ENCODE measurements at places on chromosomes 5 and 9.

DNA sequence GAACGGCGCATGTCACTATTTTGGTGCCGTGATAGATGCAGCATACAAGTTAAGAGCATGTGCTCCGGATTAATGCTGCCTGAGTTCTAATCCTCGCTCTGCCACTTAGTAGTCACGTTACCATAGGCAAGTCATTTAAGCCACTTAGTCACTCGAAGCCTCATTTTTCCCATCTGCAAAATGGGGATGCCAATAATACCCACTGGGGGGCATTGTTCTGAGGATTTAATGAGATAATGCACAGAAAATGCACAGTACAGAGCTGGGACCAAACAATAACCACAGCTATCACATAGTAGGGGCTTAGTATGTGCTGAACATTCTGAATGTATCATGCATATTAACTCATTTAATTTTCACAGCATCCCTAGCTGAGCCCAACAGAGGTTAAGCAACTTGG, 9.1 kb downstream of the NIPAL4 start:
- DNase-seq: no peak

DNA sequence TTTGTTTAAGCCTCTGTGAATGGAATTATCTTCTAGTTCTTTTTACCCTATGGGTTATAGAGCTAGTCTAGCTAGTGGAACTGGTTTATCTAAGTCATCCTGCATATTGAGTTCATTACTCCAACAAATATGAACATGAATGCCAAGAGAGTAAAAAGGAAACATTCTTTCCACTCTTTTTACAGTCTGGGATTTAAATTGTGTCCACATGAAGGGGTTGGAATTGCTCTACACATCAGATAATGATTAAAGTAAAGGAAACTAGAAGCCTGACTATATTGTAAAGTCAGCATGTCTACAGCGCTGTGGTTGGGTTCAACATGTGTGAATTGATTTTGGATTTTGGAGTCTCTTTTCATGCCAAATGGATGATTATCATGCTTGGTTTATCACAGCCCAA, 173.1 kb downstream of the CCDC171 start:
- no peak for DNase-seq

GRCh38 chr5:126866851-126867636, 90.1 kb downstream of the LMNB1 start:
- DNase-seq: no peak

GRCh38 chr9:4709380-4709779, 30.0 kb downstream of the CDC37L1 start:
- no peak for DNase-seq

GRCh38 chr5:131200560-131200959, 29.8 kb downstream of the LYRM7 start:
- no peak for DNase-seq

DNA sequence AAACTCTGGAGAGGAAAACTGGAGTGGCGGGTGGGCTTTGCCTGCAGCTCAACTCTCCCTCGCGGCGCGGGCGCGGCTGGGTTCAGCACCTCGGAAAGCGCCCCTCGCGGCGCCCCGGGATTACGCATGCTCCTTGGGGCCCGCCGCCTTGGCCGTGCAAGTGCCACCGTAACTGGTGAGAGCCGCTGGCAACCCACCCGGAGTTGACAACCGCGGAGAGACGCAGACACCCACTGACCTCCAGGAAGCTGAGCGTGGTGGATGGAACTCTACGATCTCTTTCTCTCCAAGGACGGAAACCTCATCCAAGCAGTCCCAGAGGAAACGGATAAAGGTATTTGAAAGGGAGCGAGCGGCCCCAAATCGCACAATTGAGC, 194 bp upstream of the RXFP3 start:
- DNase-seq: peak; percentile 44

DNA sequence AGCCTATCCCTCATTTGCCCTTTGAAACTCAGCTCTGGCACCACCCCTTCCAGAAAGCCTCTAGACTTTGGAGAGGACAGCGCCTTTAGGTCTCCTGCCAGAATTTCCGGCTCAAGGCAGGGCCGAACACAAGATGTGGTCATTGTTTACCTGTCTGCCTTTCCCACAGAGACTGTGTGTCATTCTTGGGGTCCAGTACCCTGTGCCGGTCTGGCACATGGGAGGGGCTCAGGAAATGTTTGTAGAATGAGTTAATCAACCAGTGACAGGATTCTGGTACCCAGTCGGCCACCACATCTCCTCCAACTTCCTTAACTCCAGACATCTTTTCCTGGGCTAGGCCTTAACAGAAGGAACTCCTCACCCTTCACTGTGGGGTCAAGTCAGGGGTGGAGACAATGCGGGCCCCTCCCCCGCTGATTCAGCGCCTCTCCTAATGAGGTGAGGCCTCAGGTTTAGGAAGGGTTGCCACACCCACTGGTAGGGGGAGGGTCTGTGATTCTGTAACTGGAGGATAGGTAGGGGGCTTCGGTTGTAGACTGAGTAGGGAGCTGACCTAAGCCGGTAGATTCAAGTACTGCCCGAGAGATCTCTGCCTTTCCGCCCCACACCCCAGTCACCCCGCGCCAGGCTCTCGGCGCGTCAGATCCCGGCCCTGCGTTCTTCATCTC, 29.3 kb downstream of the PCDH1 start:
- no peak for DNase-seq

DNA sequence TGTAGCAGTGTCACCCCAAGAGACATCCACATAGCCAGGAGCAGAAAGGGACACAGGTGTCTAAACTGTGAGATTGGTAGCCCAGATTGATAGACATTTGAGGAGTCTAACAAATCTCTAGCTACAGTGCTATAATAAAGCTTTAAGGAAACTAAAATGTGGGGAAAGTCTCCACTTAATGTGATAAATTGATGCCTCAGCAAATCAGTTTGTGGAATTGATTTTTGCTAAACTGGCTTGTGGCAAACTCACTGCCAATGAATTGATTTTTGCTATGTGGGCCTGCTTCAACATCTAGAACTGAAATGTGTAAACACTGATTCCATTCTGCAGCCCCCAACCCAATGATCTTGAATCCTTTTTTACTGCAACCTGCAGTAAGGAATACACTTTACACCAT, 16.8 kb upstream of the MAP3K1 start:
- DNase-seq: no peak

GRCh38 chr5:165152058-165152457, 1646.6 kb downstream of the MAT2B start:
- no peak for DNase-seq

DNA sequence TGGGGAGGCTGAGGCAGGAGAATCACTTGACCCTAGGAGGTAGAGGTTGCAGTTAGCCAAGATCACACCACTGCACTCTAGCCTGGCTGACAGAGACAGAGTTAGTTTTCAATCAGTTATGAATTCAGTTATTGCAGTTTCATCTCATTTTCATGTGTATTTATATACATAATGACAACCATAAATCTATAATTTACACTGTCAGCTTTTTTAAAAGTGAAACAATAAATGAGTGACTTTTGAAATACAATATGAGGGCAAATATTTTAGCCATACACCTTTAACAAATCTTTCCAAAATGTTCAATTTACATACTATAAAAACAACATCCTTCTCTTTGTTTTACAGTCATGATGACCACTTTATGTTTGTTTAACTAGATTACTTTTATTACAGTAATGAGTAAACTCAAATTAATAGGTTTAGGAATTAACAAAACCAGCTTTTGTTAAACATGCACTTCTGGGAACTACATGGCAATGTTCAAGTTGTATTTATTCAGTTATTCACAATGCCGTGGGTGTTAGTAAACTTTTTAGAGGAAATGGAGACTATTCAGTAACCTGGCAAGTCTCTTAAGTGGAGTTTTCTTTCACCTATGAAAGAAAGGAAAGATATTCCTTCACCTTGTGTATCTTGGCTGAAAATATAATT, 12.7 kb downstream of the TYRP1 start:
- DNase-seq: no peak

DNA sequence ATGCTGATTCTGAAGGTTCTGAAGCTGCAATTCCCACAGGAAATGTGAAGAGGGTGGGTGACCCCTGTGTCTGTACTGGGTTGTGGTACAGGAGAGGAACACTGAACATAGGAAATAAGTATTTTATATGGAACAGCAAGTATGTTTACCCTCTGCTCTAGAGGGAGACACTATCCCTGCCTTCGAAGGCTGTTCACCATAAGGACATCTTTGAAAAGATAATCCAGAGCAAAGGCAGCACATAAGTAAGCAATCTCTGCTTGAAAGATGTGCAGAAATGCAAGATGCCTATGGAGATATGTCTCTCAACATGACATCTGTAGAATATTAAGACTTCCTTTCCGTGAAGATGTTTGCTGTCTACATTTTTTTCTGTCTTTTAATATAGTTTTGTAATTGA, 184.4 kb upstream of the EFNA5 start:
- DNase-seq: no peak

GRCh38 chr5:166581826-166582225, 1709.6 kb upstream of the WWC1 start:
- no peak for DNase-seq

DNA sequence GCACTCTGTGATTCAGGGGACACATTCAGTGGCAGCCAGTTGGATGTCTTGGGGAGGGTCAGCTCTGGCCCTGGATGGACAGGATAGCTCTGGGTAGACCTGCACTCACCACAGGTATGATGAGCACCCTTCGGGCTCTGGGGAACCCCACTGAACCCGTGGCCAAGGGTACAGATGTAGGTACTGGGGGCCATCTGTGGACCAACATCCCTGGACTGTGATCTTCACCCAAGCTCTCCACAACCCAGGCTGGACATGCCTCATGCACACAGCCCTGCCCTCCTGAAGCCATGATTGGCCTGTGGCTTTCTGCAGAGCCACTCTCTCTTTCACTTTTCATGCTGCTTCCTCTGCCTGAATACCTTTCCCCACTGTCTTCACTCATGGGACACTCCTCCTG, 15.6 kb upstream of the ACSL6 start:
- peak; percentile 27 for DNase-seq

DNA sequence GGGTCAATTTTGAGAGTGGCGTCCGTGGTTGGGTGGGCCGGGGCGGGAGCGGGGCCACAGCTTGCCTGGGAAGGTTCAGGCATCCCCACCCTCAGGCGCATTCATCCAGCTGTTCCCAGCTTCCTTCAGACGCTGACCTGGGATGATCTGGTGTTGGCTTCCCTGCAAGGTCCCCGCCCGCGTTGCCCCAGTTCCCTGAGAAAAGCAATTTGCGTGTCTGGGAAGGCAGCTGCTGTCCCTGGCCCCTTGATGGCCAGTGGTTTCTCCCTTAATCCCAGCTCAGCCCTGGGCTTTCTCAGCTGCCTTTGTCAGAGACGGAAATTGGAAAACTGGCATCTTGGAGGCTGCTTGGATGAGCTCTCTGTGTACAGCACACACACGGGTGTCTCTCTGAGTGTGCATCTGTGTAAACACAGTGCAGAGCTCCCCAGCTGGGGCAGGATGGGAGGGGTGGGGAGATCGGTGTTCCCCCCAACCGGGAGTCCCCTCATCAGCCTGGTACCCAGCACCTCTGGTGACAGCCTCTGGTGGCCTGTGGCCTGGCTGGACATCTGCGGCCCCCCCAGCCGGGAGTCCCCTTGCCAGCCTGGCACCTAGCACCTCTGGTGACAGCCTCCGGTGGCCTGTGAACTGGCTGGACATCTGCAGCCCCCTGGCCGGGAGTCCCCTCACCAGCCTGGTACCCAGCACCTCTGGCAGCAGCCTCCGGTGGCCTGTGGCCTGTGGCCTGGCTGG, 94.0 kb downstream of the COL5A1 start:
- DNase-seq: no peak

- DNase-seq: no peak
Observed at GRCh38 chr9:96674906-96675538, 19.9 kb upstream of the PRXL2C start.

Measured in posterior cingulate gyrus (tissue), 11 donors.